Activated CD4-positive, alpha-beta T cell treated with anti-CD3 and anti-CD28 coated beads for 1 hour (primary cell): ENCODE measurements at places on chromosomes 16 and 17.

GRCh38 chr16:1174477-1175357 lies 21.8 kb downstream of the CACNA1H start:
- DNase-seq, result no peak

- no peak for DNase-seq
Observed at GRCh38 chr17:72529386-72529785, 408.6 kb downstream of the SOX9 start.

GRCh38 chr17:34241062-34241461 lies 14.0 kb upstream of the CCL2 start:
- DNase-seq, result no peak

- DNase-seq, result no peak
Observed at GRCh38 chr16:8489580-8489979, 100.7 kb downstream of the TMEM114 start.

GRCh38 chr17:46160169-46160568 lies 33.1 kb downstream of the KANSL1 start:
- no peak for DNase-seq

DNA sequence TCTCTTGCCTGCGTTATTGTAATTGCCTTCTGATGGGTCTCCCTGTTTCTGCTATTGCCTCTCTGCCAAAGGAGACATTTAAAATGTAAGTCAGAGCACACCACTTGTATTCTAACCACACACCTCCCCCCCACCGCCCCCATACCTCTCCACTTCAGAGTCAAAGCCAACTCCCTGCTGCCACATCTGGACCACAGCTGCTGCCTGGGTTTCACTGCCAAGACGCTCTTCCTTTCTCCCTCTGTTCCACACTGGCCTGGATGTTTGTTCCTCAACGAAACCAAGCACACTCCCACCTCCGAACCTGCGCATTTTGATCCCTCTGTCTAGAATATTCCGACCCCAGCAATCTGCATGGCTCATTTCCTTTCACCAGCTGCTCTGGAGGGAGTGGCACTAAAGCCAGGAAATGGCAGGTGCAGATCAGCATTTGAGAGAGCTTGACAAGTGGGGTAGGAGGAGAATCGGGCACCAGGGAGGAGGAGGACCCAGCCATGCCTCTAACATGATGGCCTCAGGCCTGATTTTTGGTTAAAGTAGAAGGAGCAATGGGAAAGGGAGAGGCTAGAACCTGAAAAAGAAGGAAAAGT lies 92.4 kb upstream of the HS3ST2 start:
- DNase-seq, result no peak

DNA sequence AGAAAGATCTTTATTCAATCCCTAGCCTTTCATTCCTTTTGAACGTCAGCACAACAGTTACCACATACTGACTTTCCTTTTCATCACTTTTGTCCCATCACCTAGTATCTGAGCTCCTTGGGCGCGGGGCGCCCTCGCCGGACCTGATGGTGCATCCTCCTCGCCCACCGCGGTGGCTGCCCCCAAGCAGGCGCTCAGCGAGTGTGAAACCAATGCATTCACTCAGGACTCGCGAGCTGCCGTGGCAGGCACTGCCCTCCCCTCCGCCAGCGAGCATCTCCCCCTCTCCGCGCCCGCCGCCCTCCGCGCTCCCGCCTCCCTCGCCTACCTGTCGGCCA lies 756 bp downstream of the KLHL11 start:
- DNase-seq, result no peak

DNA sequence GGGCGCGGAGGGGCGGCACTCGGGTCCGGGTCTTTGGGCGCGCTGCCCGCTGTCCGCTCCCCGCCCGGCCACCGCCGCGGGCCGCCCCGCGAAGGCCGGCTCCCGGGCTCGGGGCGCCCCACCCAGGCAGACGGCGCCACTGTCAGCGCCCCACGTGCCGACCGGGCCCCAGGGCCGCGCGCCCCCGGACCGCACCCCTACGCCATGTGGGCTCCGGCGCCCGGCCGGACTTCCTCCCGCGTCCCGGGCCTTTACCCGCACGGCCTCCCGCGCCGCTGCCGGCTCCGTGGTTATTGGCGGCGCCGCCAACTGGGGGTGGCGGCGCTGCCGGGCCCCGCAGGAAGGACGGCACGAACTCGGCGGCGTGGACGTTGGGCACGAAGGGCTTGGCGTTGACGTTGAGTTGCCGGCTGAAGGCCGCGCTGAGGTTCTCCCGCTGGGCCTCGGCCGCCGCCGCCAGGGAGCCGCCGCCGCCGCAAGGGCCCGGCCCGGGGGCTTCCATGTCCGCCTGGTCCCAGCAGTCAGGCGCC lies 577 bp downstream of the GSPT1 start:
- DNase-seq, result no peak

DNA sequence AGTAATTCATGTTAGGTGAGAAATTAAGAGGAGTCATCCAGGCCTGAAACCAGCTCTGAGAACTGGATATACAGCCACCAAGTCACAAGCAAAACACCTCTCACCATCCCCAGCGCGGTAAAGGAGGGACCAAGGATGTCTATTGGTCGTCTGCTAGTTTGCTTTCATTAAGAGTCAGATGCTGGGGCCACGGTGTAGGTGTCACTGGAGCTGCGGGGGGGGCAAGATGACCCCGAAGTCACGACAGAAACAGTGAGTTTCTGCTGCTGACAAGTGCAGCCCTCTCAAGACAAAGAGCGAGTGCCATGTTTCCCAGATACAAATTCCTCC lies 790 bp downstream of the NCBP3 start:
- DNase-seq, result no peak

DNA sequence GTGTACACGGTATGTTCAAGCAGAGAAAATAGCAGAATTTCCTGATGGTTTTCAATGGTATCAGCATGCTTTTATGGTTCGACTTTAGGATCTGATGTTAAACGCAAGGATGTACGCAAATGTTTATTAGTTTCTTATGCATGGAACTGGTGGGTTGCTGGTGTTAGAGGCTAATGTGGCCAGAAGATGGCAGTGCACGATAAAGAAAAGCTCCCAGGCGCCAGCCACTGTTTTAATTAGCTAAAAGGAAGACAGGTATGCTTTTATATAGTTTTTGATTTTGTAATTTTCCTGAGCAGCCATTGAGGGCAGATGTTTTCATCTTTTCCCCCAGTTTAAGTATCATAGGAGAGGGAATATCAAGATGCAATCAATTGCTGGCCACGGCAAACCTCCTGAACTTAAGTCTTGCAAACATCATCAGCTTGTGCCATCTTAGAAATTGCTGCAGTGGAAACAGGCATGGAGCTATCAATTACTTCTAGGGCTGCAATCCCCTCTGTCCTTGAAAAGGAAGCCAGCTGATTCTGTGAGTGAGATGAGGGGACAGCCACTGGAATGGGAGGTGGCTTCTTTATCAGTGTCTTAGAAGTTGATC lies 648.5 kb upstream of the RBFOX1 start:
- no peak for DNase-seq

GRCh38 chr16:1154291-1154886 lies 1.5 kb downstream of the CACNA1H start:
- no peak for DNase-seq

DNA sequence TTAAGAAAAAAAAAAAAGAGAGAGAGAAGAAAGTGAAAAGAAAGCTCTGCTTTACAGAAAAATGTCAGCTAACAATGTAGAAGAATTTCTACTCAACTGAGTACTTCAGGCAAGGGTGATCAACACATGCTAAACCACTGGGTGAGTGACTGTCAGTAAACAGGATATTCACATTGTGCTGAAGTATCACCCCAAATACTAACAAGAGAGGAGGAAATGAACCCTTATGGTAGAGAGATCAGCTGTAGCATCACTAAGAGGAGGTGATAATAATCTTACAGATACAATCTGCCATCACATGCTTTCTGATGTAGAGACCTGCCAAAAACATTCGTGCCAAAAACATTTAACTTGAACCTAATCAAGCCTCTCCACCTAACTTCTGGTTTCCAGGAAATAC lies 30.7 kb upstream of the ICAM2 start:
- DNase-seq, result no peak

DNA sequence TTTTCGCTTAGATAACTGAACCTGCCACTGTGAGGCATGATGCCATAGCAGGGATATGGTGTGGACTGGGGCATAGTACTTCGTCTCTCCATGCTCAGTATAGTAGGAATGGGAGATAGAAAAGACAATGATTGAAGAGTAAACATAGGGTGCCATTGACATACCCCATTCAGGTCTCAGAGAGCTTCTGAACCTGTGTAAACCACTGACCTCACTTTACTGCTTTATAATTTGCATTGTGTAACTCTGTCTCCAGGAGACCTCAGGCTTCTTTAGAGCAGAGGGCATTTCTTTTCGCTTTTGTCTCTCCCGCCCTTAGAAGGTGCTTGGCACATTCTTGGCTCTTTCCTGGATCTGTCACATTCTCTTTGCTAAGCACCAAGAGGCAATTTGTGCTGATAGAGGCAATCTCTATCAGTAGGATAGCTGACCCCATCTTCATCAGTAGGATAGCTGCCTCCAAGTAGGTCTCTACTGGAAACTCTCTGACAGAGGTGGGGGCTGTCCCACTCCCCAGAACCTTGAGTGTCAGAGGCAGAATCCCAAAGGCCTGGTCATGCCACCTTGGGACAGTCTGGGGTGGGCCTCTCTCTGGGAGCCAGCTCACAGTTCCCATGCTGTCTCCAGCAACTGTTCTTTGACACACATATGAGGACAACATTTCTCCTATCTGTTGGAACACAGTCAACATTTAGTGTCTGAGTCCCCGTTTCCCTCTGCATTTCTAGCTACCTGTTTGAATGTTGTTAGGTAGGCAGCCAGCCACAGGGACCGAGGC lies 181.9 kb downstream of the UTP18 start:
- DNase-seq, result no peak

GRCh38 chr17:8608001-8608400 lies 22.5 kb downstream of the MYH10 start:
- DNase-seq, result no peak

DNA sequence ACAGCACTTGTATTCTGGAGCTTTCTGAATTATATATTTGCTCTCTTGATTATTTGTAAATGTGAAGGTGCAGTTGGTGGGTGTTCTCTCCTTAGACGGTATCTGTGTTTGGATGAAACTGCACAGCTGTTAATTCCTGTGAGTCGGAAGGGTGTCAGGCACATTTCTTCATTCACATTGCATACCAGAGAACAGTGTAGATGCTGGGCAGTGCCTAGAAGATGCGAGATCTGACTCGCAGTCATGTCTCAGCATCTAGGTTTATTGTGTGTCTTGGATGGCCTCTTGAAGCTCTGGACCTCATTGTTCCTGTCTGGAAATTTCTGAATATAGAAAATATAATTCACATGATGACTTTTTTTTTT lies 61.2 kb downstream of the CLEC16A start:
- no peak for DNase-seq

- no peak for DNase-seq
Observed at GRCh38 chr16:68069511-68070248, 15.5 kb upstream of the NFATC3 start.

- DNase-seq, result no peak
Observed at GRCh38 chr17:11458279-11458678, 140.0 kb upstream of the DNAH9 start.

DNA sequence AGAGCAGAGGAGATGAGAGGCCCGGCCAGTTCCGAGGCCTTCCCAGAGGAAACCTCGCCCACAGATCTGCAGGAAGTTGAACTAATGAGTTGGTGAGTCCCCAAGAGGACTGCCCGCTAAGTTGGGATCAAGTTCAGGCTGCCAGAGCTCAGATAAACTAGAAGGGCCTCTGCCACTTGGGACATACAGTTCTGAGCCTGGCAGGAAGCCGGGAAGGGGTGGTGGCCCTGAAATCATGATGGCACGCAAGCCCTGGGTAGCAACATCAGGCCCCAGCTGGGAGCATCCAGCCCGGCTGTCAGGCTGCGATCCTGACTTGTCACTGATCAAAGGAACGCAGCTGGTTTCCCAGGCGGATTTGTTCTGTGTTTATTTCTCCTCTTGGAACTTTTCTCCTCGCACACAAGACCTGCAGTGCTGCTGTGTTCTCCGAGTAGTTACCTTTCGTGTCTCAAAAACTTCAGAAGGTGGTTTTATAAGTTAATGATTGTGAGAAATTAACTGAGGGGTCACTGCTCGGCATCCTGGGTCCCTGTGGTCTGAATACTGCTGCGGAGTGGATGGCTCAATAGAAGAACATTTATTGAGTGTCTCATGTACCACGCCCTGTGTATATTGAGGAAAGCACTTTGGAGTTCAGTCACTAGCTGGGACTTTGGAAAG lies 8.0 kb upstream of the WFDC1 start:
- no peak for DNase-seq

- no peak for DNase-seq
Observed at GRCh38 chr17:45063198-45063597, 2.1 kb downstream of the NMT1 start.
